Mesenteric fat pad (tissue), 1 donor: ENCODE measurements at places on chromosomes 3 and 15. TPM values are rescaled to one million over a fixed set of nuclear protein-coding genes. Genes with fewer than 3 reads are reported as not detected.

GRCh38 chr3:187011915-187012314, 81.6 kb downstream of the ST6GAL1 start:
- no peak for DNase-seq

DNA sequence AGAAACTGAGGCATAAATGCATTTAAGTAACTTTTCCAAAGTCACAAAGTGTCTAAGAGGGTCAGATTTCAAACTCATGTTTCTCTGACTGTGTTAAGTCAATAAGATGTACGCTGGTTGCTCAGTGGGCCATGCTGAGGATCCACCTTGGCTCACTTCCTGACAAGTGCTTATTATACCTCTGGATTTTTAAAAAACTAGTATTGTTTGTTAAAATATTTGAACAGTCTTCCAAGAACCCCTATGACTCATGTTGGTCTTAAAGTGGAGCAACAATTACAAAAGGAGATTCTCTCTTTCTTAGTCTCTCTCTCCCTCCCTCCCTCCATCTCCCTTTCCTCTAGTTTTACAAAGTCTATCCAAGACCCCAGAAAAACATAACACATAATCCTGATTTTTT, 1050.2 kb downstream of the AGBL1 start:
- no peak for DNase-seq

Gene BAHD1
- total RNA-seq = 16.2 TPM

DNA sequence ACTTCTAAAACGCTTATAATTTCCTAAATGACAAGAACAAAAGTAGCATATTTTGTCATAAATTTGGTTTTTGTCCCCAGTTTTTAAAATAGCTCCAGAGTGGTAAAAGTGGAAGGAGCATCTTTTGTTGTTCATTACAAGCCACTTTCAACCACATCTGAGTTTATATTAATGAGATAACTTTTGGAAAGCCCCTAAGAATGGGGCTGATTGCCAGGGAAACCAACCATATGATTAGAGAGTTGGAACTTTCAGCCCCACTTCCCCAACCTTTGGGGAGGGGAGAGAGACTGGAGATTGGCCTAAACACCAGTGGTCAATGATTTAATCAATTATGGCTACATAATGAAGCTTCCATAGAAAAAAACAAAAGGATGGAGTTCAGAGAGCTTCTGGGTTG, 57.4 kb downstream of the CPA3 start:
- DNase-seq = no peak

- no peak for DNase-seq
Measured at GRCh38 chr15:44308415-44308814, 19.9 kb downstream of the GOLM2 start.

Gene GADL1
- total RNA-seq = not detected

Gene SCN11A
- 0.32 TPM for total RNA-seq

- no peak for DNase-seq
Measured at GRCh38 chr3:187208159-187208558, 10.9 kb downstream of the RTP1 start.

DNA sequence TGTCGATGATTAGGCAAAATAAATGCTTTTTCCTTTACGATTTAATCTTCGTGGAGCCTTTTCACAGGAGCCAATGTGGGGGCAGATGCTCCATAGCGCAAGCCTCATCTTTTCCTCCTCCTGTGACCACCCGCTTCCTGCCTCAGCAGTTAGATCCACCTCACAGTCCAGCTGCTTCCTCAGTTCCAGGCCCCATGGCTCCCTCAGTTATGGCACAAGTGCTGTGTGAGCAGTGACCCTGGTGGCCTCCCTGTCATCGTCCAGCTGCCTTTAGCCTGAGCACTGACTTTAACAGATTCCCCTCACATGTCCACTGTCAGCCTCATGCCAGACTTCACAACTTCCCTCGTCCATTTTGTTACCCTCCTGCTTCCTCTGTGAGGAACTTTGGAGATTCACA, 424.6 kb upstream of the GBE1 start:
- DNase-seq = no peak

GRCh38 chr15:64284042-64284441, 71.9 kb downstream of the CSNK1G1 start:
- no peak for DNase-seq

- no peak for DNase-seq
Measured at GRCh38 chr3:70393881-70394612, 81.6 kb upstream of the MDFIC2 start.

Gene MEX3B
- total RNA-seq = 1.0 TPM

Gene A4GNT
- total RNA-seq = not detected

Gene CYP8B1
- not detected for total RNA-seq

GRCh38 chr3:127815001-127815400, 7.3 kb downstream of the MGLL start:
- DNase-seq = no peak
